Left kidney (tissue), 8 donors: ENCODE measurements at places on chromosomes 7 and 10. TPM values are rescaled to one million over a fixed set of nuclear protein-coding genes. Genes with fewer than 3 reads are reported as not detected.

DNA sequence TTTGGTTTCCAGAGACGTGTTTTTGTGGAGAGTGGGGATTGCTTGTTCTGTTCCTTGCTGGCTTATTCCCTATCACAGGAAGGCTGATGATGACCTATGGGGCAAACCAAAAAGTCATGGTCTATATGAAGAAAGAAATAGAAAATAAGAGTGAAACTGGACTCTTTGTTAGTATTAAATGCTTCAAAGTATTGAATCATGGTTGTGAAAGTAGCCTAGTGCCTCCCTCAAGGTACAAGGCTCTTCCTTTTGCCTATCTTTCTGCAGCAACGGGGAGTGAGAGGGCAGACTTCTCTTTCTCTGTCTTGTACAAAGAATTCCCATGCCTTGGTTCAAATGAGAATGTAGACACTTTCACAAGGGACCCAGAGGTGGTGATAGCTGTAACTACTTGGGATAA, 9.0 kb downstream of the MEST start:
- no peak for DNase-seq

- no peak for DNase-seq
These were observed 4.8 kb downstream of the ANK3 start for GRCh38 chr10:60384708-60385398.

GRCh38 chr7:99109108-99110051, 34.5 kb downstream of the SMURF1 start:
- DNase-seq: no peak

Gene RPEL1
- polyA plus RNA-seq: 0.18 TPM

Gene P4HA1
- 95.2 TPM for polyA plus RNA-seq

Gene TFR2
- polyA plus RNA-seq: 0.93 TPM

- DNase-seq: peak; percentile 12
These were observed 14.1 kb downstream of the MICU1 start for GRCh38 chr10:72611783-72612182.

GRCh38 chr7:12064586-12065127, 146.4 kb upstream of the TMEM106B start:
- no peak for DNase-seq

Gene PRPS1L1
- polyA plus RNA-seq: not detected

DNA sequence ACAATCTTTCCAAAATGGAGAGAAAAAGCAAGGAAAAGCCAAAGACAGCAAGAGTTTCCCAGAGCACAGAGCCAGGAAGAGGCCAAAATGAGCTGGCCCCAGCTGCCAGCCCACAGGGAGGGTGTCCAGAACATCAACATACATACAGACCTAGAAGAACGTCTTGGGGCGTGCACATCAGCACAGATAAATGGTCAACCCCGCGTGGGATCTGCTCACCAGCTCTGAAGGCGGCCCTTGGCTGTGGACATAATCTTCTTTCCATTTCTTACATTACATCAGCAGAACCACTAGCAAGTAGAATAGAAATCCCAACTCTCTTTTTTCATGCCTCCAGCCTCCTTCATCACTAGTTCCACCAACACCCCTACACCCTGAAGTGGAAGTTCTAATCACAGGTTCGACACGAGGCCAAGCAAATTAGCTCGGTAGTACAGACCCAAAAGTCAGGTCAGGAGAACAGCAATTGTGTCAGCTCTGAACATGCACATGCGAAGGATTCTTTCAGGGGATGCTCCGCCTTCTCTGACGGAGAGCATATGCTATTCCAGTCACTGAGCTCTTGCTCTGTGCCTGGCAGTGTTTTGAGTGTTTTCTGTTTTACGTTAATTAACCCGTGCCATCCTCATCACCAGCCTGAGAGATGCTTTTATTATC, 16.4 kb downstream of the SH3PXD2A start:
- DNase-seq: no peak

DNA sequence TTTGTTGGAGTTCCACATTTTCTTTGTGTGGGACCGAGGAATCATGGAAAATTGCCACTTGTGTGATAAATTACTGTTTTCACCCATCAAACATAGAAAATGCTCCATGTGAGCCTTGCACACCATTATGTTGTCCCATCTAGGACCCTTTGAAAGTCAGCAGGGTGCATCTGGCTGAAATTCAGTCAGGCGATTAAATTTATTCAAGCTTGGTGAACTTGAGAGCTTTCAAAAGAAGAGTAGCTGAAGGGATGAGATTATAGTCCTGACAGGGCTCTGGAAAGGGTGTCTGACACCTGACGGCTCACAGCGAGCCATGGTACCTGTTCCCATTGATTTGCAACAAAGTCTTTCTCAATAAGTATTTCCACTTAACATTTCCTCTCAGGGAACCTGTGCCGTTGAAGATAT, 399.7 kb upstream of the ETV1 start:
- no peak for DNase-seq

GRCh38 chr7:71976645-71977044, 435.5 kb downstream of the CALN1 start:
- no peak for DNase-seq

Gene CHAT
- polyA plus RNA-seq: 0.13 TPM

DNA sequence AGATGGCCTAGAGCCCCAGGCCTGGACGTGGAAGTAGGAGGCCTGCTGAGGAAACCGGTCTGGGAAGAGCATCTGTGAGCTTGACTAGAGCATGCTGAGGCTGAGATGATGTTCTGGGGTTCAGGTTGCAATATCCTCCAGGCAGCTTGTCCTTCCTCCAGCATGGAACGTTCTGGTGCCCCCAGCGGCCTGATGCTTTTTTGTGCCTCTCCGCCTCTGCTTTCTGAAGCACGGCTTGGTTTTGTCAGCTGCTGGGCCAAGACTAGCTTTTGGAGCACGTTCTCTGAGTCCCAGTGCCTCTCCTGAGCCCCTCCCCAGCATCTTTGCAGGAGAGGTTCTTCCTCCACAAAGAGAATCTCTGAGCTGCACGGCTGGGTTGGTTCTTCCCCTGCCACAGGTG, 682.0 kb upstream of the FOXK1 start:
- no peak for DNase-seq

DNA sequence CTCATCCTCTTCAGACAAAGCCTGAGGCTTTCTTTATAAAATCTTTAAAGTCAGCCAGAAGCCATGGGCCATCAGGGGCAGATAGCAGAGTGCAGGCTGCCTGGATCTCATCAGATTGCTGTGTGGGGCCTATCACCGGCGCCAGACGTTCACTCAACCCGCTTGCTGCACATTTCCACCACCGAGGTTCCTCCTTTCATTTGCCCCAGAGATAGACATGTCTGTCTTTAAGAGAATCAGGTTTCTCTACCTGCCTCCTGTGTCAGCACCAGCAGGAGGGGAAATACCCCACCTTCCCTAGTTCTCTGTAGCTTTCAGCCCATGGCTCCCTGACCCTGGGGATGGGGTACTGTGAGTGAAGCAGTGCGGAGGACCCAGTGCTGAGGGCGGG, 22.0 kb downstream of the SLC18A2 start:
- no peak for DNase-seq

- DNase-seq: no peak
These were observed 4.7 kb downstream of the ZNF775 start for GRCh38 chr7:150383710-150384397.

Gene ZNF365
- 0.48 TPM for polyA plus RNA-seq

- DNase-seq: no peak
These were observed 45.1 kb downstream of the SPOCK2 start for GRCh38 chr10:72043016-72043834.

DNA sequence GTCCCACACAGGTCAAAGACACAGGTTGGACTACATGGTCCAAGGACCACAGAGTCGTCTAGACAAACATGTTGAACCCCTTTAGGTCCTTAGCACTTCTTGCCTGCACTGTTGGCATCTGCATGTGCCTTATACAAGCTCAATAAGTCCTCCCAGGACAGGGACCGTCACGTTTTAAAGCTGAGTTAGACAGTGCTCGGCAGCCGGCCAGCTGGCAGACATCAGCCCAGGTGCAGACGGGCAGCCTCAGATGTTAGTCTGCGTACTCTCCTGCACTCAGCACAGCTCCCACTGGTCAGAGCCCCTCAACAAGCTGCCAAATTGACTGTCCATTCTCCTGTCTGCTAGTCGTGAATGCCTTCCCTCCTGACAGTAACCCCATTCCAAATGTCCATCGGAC, 34.9 kb downstream of the PARP12 start:
- DNase-seq: no peak

GRCh38 chr10:130061760-130062159, 48.9 kb downstream of the C10orf143 start:
- no peak for DNase-seq
